Left renal pelvis (tissue), 4 donors: ENCODE measurements at places on chromosomes 11 and 22. TPM values are rescaled to one million over a fixed set of nuclear protein-coding genes. Genes with fewer than 3 reads are reported as not detected.

DNA sequence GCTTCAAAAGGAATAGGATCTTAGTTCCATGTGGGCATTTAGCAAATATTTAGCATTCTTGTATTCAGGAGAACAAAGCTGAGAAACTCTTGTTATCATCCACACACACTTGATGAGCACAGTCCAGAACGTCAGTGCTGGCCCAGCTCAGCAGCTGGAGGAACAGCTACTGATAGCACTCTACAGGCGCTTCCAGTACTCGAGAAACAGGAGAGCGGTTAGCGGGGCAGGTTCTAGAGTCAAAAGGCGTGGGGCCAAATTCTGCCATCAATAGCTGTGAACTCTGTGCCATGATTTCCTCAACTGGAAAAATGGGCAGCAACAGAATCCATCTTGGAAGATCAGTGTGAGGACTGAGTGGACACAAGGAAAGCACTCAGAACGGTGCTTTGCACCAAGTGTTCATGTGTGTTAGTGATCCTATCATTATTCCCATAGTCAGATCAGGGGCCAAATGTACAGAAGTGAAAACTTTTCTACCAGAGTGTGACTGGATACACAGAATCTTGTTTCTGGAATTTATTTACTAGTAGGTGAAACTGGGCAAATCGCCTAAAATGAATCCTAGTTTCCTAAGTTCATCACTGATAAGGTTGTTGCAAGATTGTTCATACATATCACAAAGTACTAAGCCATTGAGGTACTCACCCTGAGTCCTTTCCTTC is 3.2 kb downstream of the JOSD1 start:
- no peak for DNase-seq

DNA sequence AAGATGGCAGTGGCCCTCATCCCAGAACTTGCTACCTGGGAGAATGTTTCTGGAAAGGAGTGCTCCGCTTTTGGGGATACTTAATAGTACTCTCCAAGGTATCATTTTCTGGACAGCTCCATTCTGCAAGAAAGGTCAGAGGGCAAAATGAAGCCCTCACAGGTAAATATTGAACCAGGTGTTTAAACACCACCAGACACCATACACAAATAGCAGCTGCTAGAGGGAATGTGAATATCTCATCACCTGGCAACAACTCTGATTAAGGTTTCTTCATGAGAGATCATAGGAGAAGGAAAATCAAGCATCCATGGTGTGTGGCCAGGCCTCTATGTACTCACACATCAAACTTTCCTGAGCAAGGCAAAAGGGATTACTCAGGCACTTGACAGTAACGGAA is 226.1 kb upstream of the FAT3 start:
- no peak for DNase-seq

- no peak for DNase-seq
Measured at GRCh38 chr11:79466411-79466810, 25.6 kb upstream of the TENM4 start.

DNA sequence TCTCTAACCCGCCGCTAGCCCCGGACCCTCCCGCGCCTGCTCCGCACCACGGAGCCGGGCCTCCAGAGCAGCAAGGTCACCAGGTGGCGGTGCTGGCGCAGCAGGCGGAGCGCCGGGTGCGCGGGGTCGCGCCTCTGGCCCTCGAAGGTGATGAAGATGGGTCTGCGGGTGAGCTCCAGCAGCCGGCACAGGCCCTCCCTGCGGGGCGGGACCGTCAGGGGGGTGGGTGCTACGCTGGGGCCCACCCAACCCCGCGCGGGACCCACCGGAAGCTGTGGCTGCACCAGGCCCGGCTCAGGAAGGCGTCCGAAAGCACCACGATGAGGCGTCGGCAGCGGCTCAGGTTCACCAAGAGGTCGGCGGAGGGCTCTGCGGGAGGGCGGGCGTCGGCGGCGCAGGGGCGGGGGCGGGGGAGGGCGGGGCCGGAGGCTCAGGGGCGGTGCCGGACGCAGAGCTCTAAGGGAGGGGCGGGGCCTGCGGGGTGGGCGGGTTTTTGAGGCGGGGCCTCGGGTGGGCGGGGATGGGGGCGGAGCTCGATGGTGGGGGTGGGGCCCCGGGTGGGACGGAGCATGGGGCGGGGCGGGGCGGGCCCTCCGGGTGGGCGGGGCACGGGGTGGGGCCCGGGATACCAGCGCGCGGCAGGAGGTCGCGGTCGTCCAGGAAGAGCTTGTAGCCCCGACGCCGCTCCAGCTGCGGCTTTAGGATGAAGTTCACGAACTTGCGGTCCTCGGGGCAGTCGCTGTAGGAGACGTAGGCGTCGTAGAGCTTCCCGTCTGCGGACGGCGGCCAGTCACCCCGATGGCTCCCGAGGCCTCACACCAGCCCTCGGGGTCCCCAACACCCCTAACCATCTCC is 7.8 kb downstream of the SIGIRR start:
- no peak for DNase-seq

CHRNA10 gene
- polyA plus RNA-seq: 0.87 TPM

GRCh38 chr11:76707293-76707825 is 36.8 kb upstream of the LRRC32 start:
- DNase-seq: no peak

GRCh38 chr11:34501500-34501899 is 12.1 kb downstream of the ELF5 start:
- DNase-seq: no peak

DNA sequence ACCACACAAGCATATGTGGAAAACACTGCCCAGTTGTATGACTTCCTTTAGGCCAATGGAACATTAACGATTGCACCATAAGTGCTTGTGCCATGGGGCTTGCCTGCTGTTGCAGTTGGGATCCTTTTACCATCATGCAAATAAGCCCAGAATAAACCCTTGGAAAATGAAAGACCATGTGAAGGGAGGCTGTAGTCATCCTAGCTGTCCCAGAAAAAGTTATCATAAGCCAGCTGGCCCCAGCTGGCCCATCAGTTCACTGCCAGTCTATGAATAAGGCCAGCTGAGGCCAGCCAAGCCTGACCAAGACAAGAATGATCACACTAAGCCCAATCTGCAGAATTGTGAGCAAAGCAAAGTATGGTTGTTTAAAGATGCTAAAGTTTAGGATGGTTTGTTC is 253.9 kb upstream of the ARHGAP20 start:
- DNase-seq: no peak

GRCh38 chr11:10674440-10674855 is 19.1 kb downstream of the IRAG1 start:
- no peak for DNase-seq

DNA sequence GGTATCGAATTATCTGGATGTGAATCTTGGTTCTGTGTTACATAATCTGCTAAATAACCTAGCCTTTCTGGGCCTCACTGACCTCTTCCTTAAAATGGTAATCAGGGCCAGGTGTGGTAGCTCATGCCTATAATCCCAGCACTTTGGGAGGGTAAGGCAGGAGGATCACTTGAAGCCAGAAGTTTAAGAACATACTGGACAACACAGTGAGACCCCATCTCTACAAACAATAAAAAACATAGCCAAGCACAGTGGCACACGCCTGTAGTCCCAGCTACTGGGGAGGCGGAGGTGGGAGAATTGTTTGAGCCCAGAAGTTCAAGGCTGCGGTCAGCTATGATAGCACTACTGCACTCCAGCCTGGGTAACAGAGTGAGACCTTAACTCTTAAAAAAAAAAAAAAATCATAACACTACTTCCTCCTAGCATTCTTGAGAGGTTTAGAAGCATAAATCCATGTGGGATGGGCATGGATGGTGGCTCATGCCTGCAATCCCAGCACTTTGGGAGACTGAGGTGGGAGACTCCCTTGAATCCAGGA is 72.5 kb downstream of the C11orf65 start:
- no peak for DNase-seq

DNA sequence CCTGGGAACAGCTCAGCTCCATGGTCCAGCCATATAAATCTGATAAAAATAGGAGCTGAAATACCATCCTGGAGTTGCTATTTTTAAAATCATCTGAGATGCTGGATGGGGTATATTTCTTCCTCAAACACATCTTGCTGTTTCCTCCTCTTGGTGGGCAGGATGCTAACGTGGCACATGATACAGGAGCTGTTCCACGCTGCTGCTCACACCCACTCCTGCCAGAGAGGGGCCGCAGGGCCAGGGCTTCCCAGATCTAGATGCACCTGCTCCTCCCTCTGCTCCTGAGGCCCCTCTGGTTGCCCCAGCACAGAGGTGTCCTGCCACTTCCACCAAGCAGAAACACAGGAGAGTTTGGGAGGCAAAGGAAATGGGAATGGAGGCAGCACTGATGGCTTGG is 3.3 kb upstream of the ST3GAL4 start:
- DNase-seq: no peak

GRCh38 chr11:96215826-96216225 is 127.2 kb downstream of the MAML2 start:
- DNase-seq: no peak

TEAD1 gene
- 86.2 TPM for polyA plus RNA-seq

PARVA gene
- 119 TPM for polyA plus RNA-seq

DNA sequence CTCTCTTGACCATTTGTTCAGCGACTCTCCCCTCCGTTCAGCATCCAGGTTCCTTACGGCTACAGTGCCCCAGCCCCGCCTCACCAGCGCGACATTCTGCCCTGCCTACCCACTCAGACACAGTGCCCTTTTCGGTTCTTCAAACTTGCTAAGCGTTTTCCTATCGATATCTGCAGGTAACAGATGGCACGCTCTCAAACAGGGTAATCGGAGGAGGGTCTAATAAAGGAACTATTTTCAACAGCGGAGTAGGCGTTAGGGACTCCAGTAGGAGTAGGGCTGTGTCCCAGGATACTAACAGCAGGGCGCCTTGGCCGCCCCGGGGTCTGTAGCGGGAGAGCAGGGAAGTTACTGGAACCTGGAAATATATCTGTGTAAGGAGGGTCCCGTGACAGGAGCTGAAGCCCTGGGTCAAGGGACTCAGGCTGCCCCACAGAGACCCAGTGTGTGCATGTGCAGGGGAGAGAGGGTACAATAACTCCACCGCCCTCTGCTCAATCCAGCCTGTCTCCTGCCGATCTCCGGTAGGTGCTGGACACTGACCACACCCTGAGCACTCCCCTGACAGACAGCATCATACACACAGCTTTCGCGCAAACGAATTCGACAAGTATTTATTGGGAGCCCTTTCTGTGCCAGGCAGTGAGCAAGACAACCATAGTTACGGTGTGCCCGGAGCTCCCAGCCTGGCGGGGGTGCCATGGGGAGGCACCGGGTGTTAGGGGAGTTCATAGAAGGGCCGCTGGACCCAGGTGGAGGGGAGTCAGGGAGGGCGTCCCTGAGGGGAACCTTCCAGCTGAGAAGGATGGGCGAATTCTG is 2.1 kb downstream of the KLHL35 start:
- no peak for DNase-seq

- DNase-seq: no peak
Measured at GRCh38 chr22:26362471-26362870, 66.6 kb upstream of the ASPHD2 start.

CFAP300 gene
- polyA plus RNA-seq: 5.8 TPM

GRCh38 chr11:126340960-126341606 is 14.4 kb upstream of the ST3GAL4 start:
- DNase-seq: no peak
